ENCODE measurements at places on chromosomes 1 and 21.

GRCh38 chr1:162235241-162235800, 141.3 kb downstream of the SPATA46 start:
- DNase-seq: peak; percentile 96

- DNase-seq: no peak
These were observed 459.9 kb downstream of the ADGRL2 start for GRCh38 chr1:82260666-82261065.

DNA sequence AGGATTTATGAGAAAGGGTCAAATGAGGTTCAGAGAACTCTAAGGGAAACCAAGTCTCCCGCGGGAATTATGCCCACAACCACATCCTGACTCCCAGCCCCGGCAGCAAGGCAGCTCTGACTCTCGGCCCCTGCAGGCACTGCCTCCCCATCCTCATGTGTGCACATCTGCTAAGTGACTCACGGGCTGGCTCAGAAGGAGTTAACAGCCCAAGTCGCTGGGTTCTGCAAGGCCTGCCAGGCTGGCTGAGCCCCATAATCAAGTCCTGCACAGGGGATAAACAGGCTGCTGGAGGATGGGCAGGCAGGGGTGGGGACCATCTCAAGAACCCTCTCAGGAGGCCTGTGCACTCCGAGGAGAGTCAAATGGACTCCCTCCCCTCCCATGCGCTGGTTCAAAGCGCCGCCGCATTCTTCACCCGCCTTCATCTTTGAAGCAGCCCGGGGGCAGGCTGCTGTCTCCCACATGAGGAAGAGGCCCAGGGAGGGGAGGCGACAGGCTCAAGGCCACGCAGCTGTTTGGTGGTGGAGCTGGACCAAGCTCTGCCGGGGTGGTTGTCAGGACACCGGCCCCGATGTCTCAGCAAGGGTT, 344.3 kb downstream of the MATN1 start:
- DNase-seq: peak; percentile 82

DNA sequence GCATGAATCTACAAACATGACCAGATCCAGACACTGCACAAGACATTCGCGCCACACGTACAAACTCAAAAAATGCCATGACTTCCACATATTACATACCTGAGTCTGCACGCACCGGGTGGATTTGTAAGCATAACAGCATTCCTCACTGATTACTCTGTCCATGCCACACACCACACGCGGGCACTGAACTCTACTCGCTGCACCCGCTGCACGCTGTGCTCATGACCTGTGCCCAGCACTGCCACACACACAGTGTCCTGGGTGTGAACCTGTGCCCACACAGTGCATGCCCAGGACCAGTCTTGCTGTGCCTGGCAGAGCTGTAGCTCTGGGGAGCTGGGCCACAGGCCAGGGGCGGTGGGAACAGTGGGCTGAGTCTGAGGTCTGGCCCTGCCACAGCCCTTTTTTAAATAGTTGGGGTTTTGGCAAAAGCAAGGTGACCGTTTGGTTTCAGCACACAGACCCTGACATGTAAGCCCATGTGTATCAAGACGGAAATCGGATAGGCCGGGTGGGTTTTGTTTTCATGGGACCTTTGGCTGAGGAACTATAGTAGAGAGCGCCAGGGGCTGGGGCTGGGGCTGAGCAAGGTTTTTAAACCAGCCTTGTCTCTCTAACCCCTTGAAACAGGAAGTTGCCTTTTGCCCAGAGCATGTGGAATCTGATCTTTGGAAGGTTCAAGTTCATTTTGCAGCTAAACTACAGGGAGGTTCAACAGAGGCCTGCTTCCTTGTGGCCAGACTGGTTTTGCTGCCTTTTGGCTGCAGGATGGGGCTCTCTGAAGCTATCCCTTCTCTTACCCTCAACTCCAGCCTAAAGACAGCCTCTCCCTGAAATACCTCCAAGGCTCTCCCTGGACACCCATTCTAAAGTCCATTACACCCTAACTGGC, 12.3 kb upstream of the GOLT1A start:
- no peak for DNase-seq

GRCh38 chr1:221783936-221784335, 42.0 kb upstream of the DUSP10 start:
- DNase-seq: no peak

DNA sequence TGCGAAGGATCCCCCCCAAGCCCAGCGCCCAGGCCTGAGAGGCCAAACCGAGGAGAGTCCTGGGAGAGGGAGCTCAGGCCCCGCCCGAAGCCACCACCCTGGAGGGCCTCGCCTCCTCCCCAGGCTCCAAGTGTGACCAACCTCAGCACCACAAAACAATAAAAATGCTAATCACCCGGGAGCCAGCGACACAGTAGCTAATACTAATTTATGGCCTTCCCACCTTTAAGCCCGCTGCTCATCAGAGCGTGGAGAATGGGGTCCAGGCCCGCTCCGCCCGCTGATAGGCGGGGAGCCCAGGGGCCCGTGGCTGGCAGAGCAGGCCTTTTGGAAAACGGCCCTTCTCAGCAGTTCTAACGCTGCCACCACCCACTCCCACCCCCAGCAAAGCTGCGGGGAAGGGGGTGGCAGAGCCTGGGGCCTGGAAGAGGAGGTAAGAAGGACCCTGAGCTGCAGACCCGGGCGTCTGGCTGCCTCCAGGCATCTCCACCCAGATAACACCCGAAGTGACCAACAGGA, 20.4 kb upstream of the TAS1R2 start:
- DNase-seq: no peak

- DNase-seq: peak; percentile 59
These were observed 54.5 kb downstream of the C8B start for GRCh38 chr1:56911098-56911938.

DNA sequence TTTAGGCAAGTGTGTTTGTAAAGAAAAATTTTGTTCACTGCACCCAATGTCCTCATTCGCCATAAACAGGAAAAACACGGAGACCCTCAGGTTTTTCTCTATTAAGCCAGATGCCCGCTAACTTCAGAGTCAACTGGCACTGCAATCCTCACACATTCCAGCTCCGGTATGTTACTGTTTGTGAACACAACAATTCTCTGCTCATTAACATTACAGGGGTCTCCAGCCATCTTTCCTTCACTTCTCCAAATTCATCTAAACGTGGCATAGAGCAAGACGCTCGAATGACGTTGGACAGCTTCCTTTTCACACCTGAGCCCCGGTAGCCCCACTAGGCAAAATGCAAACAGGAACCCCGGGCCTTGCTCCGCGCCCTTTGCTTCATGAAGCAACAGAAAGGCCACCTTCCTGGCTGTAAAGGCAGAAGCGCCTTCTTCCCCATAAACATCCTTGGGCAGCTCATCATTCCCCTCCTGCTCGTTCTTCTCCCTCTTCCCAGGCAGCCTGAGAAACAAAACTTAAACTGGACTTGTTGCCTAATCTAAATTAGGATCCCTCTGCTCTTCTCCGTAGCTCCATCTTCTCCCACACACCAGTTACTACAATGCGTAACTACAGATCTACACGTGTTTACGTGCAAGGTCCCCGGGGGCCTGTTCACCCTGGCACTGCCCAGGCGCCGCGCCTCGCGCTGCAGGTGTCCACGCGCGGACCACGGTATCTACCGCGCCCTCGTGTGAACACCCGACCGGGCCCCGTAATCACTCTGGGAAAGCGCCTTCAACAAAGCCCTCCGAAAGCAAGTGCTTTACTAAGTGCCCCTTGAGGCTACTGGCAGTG, 1.2 kb downstream of the LBR start:
- no peak for DNase-seq

- no peak for DNase-seq
These were observed 86.5 kb upstream of the KCNJ15 start for GRCh38 chr21:38170283-38170682.

DNA sequence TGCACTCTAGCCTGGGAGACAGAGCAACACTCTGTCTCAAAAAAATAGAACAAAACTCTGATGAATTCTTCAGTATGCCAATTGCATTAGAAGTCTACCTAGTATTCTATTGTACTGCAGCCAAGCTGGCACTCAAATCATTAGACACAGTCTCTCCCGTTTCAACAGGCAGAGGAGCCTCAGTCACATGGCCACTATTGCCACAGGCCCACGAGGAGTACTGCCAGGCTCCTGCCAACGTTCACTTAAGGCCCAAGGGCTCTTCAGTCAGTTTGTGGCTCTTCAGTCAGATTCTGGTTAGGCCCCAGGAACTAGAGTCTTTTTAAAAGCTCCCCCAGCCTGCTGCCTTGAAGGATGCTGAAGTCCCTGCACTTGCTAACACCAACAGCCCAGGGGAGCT, 73.4 kb downstream of the SH3BGR start:
- DNase-seq: no peak

DNA sequence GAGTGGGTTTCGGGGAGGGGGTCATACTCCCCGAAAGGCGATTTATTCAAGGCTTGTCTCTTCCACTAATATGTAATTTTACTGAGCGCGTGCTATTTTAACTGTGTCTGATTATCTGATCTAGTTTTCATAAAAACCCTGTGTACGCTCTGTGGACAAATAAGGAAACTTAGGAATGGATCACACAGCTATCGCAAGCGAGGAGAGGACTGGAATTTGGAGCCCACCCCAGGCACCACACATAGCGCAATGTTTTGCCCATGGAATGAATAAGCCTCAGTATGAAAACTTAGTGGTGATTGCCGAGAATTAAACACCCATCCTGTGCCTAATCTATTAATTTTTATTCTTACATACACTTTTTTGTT, 9.8 kb upstream of the RAB42 start:
- DNase-seq: no peak

- DNase-seq: no peak
These were observed 54.2 kb downstream of the IFI44 start for GRCh38 chr1:78703806-78704205.

DNA sequence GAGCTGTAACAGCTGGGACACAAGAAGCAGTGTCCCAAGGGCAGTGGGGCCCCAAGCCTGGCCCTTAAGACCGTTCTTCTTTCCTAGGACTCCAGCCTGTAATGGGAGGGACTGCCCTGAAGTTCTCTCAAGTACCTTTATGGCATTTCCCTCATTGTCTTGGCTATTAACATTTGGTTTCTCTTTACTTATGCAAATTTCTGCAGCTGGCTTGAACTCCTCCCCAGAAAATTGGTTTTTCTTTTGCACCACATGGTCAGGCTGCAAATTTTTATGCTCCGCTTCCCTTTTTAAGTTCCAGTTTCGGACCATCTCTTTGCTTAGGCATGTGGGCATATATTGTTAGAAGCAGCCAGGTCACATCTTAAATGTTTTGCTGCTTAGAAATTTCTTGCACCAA, 3.1 kb upstream of the MROH9 start:
- no peak for DNase-seq

- DNase-seq: no peak
These were observed 67.0 kb upstream of the ZRANB2 start for GRCh38 chr1:71147637-71148360.

GRCh38 chr1:32394141-32394889, at the start of gene BSDC1:
TSS of gene BSDC1 (minus strand) at chr1:32394441. CDS start at chr1:32394414, 27 bp downstream.
- peak; percentile 98 for DNase-seq

DNA sequence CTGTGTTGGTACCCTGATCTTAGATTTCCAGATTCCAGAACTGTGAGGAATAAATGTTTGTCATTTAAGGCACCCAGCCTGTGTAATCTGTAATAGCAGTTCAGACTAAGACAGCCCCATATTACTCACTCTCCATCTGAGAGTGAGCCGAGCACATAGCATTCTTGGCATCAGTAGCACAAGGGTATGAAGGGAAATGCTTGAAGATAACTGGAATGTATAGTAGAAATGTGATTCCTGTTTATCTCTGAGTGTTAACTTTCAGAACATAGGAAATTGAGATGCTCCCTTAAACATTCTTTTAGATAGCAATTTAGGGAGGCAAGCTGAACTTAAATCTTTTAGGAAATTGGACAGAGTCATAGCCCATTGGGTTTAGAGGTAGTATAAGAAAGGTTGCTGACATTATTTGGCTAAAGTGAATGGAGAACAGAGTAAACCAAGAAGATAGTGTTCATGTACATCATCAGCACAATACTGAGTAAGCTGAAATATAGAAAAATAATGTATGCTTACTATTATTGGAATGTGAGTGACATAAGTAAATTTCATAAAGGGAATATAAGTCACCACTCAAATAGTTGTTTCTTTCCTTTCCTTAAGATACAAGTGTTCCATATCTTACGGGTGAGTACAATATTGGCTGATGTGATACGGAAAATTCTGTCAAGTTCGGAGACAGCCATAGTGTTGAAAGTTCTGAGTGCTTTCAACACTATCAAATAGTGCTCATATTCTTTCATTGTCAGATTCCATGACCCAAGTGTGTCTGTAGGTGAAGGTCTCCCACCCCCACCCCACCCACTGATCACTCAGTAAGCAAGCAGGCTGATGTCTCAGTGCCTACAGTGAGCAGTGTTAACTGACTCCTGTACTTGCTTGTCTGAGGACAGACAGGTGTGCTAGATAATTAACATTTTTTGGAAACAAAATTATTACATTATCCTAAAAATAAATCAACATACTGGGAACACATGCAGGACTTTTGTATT, 73.7 kb downstream of the LRRC8D start:
- no peak for DNase-seq

GRCh38 chr1:160361199-160361598, 5.7 kb upstream of the NHLH1 start:
- DNase-seq: no peak

DNA sequence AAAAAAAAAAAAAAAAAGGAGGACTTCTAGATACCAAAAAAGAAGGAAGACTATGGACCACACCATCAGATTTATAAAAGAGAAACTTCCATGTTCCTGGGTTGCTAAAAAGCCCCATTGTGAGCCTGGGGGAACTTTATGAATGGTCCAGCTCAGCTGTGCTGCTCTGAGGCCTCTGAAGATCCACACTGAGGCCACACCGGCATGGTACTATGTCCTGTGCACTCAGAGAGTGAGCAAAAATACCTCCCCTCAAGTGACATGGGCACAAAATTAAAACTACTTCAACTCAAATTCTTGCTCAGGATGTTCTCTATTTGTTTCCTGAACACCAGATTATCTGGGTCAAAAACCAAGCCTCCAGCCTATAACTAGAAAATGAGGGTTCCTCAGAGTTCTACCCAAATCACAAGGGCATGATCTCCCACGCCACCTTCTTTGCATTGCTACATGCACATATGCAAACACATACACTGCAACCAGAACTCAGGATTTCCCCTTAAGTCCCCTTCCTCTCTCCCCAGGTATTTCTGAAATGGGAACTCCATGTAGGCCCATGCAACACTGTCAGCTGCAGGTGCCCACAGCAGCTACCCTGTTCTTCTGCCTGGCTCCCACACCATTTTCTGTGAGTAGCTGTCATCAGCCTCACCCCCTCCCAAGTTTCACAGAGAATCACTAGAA, 94.4 kb downstream of the SH3GLB1 start:
- no peak for DNase-seq

DNA sequence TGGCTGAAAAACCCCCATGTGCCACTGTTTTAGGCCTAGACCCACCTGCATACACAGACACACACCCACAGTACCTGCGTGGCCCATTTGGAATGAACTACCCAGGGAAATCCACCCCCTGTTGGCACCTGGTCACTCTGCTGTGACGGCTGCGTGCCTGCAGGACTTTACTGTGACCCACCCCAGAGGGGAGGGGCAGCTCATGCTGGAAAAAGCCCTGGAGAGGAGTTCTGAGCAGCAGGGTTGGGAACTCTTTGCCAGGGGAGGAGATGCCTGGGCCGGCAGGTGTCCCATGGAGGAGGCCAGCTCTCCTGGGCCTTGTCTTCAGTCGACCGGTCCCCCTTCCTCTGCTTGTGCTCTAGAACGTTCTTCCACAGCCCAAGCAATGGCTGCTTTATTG, 87.3 kb upstream of the CSF3R start:
- DNase-seq: no peak
